ENCODE measurements at places on chromosomes 1 and 21.

DNA sequence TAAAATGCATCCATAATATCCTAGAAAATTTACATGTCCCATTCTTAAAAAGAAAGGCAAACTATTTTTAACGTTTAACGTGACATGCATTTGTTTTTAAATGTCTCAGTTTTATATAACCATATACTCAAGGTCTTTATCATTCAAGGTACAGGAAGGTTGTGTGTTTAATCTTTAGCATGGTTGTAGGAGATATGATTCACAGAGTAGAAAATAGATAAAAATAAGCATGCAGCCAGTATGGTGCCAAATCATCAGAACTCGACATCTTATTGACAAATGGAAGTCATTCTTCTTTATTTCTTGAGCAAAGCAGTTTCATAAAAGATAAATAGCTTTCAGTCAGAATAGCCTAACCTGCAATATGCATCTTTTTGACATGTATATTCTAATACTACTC is 51.0 kb downstream of the SAMSN1 start:
- DNase-seq = no peak

DNA sequence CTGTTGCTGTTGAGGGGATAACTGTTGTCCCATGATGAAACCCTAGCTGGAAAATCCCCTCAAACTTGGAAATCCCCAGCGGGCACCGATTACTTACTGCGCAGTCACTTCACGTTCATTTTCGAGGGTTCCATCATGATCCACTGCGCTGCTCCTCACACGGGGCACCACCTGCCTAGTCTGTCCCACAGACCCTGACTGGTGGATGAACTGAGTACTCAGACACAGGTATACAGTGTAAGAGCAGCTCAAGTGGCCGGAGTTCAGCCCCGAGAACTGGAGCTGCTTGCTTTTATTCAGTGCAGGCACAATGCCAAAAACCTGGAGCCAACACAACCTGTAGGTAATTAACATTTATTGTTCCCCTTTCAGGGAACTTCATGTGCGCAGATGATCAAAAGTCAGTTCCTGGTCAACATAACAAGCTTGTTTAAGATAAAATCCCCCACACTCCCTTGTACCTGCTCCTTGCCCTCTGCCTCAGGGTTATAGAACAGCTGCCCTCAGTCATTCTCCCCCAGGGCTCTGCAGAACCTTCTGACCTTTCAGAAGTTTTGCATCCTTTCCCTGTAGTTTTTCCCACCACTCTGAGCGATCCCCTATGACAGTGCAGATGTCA is 46.5 kb upstream of the PRELP start:
- no peak for DNase-seq

DNA sequence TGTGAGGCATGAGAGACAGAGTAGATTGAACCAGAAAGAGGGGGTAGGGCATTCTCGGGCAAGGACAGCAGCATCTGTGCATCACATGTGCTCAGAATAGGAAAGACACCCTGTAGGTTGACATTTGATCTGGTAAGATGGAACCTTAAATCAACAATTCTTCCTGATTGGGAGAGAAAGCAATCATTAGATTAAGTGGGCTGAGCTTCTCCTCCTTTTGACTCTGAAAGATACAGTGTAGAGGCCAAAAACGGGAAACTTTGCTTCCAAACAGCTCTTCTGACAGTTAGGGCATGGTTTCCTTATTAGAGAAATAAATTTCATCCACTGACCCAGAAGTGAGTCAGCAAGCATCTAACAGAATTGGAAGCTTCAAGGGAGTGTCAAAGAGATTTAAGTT is 9.7 kb downstream of the KIF14 start:
- DNase-seq = no peak

GRCh38 chr1:171180670-171181069 is 4.4 kb upstream of the FMO2 start:
- DNase-seq = no peak

DNA sequence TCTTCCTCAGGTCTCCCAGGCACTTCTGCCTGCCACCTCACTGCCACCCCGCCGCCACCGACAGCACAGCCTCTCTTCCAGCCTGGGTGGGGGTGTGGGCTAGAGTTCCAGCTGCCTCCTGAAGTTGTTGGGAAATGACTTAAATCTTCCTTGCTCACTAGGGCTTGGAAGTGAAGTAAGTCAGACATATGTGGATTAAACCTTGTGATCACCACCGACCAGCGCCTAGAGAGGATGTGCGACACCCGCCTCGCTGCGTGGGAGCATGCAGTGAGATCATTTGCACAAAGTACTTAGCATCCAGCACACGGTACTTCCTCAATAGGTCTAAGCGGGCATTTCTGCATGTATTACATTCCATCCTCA is 71.4 kb upstream of the FAM20B start:
- no peak for DNase-seq

DNA sequence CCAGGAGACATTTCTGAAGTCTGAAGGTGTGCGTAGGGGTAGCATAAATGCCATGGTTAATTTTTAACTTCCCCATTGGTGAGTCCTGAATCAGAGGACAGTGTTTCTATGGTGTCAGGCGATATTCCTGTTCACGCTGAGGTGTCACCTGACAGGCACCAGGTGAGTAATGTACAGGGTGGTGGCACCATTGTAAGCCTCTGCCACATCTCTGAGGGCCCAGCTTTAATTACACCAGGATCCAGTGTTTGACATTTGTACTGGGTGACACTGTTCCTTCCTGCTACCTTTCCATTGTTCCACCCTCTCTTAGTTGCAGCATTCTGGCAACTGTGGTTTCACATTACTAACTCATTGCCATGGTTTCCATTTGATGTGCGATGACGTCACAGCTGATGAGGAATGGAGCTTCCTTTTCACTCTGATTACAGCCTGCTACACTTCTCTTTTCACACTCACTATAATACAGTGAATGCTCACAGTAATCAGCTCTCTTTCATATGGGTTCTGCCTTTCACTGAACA is 40.6 kb upstream of the MARK1 start:
- no peak for DNase-seq

DNA sequence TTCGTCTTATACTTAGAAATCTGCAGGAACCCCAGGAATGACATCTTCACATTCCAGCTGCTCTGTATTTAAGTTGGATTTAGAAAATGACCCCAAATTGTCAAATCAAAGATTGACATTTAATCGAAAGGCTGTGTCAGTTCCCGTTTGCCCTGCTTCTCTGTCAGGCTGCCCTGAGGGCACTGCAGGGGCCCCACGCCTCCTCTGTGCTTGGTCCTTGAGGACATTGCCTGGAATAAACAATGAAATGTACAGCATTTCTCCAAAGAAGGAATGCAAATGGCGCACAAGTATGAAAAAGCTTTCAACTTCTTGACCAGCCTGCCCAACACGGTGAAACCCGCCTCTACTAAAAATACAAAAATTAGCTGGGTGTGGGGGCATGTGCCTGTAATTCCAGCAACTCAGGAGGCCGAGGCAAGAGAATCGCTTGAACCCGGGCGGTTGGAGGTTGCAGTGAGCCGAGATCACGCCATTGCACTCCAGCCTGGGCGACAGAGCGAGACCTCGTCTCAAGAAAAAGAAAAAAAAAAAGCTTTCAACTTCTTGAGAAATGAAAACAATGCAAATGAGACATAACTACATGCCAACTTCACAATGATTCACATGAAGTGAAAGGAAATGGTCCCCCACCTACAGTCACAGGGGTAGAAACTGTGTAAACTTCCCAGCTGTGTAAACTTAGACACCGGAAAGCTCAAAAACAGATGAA is 3.0 kb downstream of the TMPRSS3 start:
- DNase-seq = no peak

DNA sequence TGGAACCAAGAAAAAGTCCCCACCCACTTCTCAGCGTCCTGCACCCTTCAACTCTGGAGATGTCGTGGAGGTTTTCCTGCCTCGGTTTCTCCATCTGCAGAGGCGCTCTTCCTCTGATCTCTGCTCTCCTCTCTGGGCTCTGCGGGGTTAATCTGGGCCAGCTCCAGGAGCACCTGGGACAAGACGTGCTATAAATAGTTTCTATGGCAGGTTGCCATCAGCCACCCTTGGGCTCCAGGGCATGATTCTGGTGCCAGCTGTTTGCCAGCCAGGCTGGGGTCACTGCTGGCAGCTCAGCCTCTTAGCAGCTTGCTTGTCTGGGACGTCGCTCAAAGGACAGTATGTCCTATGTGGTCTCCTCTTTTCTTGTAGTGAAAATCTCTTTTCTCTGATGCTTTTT is 137.1 kb downstream of the ACTL8 start:
- DNase-seq = no peak

DNA sequence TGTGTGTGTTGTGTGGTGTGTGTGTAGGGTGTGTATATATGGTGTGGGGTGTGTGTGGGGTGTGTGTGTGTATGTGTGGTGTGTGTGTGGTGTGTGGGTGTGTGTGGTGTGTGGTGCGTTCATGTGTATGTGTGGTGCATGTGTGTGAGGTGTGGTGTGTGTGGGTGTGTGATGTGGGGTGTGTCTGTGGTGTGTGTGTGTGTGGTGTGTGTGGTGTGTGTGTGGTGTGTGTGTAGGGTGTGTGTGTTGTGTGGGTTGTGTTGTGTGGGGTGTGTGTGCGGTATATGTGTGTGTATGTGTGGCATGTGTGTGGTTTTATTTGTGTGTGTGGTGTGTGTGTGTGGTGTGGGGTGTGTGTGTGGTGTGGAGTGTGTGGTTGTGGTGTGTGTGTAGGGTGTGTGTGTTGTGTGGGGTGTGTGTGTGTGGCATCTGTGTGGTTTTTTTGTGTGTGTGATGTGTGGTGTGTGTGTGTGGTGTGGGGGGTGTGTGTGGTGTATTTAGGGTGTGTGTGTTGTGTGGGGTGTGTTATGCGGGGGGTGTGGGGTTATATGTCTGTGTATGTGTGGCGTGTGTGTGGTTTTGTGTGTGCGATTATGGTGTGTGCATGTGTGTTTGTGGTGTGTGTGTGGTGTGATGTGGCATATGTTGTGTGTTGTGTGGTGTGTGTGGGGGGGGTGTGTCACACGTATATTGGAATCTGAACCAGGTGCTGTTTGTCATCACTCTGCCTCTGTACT is 17.1 kb upstream of the ZBTB21 start:
- DNase-seq = no peak

All from stimulated activated CD4-positive, alpha-beta T cell treated with anti-CD3 and anti-CD28 coated beads, Interleukin-12 subunit alpha, Interleukin-12 subunit beta, amount 100 ng/mL, for 24 hours (primary cell).